Mesothelial cell of epicardium (in vitro differentiated cells): ENCODE measurements at places on chromosomes 6 and 20.

- no peaks in the 10 kb centered on the region for H3K4me1 ChIP-seq
- no peak overlapping the region for H3K27ac ChIP-seq
- H3K27me3 ChIP-seq = no peaks in the 10 kb centered on the region
- H3K36me3 ChIP-seq = peaks cover 34% of the 10 kb centered on the region
- DNase-seq = no peak
- H3K4me3 ChIP-seq = no peak overlapping the region
Observed at GRCh38 chr6:127347178-127347577, 3.8 kb upstream of the ECHDC1 start.

GRCh38 chr6:121499666-121500065, 64.2 kb downstream of the GJA1 start:
- no peaks in the 10 kb centered on the region for H3K27me3 ChIP-seq
- H3K36me3 ChIP-seq = no peaks in the 10 kb centered on the region
- no peak for DNase-seq
- peaks cover 26% of the 10 kb centered on the region for H3K4me1 ChIP-seq
- H3K4me3 ChIP-seq = no peak overlapping the region

DNA sequence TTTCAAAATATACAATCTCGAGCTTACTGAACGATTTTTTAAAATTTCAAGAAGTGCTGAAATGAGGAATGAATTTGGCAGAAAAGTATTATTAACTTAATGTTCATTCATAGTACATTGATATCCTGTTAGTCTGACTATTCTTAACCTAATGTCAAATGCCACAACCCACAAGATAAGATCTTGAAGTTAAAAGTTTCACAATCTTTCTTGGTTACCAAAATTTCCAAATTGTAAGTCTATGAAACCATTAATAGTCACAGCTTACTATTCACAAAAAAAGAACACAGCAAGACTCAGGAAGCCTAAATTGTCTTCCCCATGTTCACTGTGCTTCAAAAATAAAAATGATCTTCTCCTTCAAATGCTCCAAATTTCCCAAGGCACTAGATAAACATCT, 71.3 kb downstream of the HACE1 start:
- H3K4me3 ChIP-seq = no peak overlapping the region
- peaks cover 13% of the 10 kb centered on the region for H3K4me1 ChIP-seq
- no peaks in the 10 kb centered on the region for H3K27me3 ChIP-seq

DNA sequence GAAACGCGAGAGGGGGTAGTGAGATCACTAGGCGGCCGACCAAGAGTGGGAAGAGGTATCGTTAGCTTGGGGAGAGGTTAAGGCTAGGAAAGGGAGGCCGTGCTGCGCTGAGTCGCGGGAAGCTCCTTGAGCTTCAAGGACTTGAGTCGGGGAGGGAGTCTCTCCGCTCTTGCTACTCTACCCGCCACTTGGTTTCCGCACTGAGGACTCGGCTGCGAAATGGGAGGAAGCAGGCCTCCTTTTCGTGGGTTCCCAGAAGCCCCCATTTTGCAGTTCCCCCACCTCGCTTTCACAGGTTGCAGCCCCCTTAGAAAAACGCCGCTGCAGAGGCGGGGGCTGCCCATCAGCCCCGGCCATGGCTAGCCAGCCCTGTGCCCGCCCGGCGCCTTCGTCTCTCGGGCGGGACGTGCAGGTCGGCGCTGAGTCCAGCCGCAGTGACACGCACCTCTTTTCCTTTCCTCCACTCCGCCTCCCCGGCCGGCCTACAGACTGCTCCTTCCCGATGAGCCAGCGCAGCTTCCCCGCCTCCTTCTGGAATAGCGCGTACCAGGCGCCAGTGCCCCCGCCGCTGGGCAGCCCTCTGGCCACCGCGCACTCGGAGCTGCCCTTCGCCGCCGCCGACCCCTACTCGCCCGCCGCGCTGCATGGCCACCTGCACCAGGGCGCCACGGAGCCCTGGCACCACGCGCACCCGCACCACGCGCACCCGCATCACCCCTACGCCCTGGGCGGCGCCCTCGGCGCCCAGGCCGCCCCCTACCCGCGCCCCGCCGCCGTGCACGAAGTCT, 4.9 kb downstream of the VGLL2 start:
- peaks cover 95% of the 10 kb centered on the region for H3K27me3 ChIP-seq
- H3K4me3 ChIP-seq = peak overlapping the region; percentile 30
- H3K4me1 ChIP-seq = peaks cover 13% of the 10 kb centered on the region

DNA sequence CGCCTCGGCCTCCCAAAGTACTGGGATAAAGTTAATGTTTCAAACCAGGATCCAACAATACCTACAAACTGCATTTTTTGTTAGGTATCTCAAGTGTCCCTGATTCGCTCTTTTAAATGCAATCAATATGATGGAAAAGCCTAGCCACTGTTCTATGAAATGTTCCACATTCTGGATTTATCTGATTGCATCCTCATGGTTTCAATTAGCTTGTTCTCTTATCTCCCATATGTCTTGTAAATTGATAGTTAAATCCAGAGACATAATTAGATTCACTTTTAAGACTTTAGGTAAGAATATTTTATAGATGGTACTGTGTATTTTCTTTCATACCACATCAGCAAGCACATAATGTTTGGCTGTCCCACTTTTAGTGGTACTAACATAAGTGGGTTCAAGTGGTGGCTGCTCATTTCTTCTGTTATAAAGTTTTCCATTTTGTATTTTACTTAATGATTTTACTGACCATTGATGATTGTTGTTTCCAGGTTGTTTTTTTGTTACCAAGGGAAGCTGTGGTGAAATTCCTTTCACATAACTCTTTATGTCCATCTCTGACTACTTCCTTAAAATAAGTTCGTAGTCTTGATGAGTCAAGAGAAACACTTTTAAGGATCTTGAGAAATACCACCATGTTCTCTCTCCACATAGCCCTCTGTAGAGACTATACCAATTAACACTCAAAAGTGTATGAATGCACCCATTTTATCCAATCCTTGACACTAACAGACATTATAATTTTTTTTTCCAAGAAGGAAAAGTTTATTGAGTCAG, 40.5 kb downstream of the RNGTT start:
- no peak for DNase-seq
- no peaks in the 10 kb centered on the region for H3K27me3 ChIP-seq
- no peak overlapping the region for H3K27ac ChIP-seq

- no peak for DNase-seq
- H3K36me3 ChIP-seq = peaks cover 2% of the 10 kb centered on the region
- H3K27ac ChIP-seq = no peak overlapping the region
Observed at GRCh38 chr6:12884983-12885382, 168.4 kb downstream of the PHACTR1 start.

DNA sequence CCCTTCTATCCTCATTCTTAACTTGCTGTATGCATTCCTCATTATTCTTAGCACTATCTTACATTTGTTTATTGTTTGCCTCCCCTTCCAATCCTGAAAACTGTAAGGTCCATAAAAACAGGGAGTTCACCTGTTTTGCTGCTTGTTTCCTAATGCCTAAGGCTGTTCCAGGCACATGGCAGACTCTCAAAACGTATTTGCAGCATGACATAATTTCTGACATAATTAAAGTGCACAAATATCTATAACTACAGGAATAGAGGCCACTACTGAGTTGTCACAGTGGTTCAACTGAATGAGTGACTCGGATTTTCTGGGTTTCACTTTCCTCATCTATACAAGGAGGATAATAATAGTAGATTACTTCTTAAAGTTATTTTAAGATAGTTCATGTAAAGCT, 83.0 kb downstream of the HFE start:
- peak overlapping the region; percentile 99 for H3K27ac ChIP-seq
- H3K36me3 ChIP-seq = peaks cover 6% of the 10 kb centered on the region
- H3K4me3 ChIP-seq = no peak overlapping the region
- peaks cover 21% of the 10 kb centered on the region for H3K4me1 ChIP-seq

- no peaks in the 10 kb centered on the region for H3K27me3 ChIP-seq
- H3K36me3 ChIP-seq = no peaks in the 10 kb centered on the region
- no peak overlapping the region for H3K4me3 ChIP-seq
- H3K4me1 ChIP-seq = no peaks in the 10 kb centered on the region
Observed at GRCh38 chr6:155832596-155832995, 377.0 kb upstream of the NOX3 start.

DNA sequence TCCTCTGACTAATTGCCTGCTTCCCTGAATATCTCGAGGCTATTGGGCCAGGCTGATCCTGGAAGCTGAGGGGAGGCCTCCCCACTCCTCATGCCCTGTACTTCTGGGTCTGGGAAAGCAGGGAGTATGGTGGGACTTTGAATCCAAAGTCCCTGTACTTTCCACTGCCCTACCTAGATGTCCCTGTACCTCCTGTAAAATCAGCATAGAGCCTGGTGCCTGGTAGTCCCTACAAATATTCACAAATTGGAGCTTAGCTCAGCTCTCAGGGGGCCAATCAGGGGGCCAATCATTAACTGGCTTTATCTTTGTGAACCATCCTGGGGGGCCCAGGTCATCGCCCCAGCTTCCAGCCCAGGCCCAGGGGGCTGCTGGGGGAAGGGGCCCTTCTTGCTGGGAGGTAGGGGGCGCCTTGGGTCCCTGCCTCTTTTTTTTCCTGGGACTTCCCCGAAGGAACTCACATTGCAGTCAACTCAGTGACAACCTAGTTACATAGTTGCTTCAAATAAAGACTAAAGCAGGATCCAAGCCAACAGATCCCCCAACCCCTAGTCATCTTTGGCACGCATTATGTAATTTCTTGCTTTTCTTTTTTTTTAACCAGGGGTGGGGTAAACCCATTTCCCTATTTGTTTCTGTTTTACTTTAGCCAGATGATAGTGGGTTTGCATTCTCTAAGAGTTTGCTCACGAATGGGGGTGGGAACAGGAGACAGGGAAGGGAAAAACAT, 6.9 kb upstream of the VEGFA start:
- peak overlapping the region; percentile 85 for H3K27ac ChIP-seq
- peaks cover 47% of the 10 kb centered on the region for H3K4me1 ChIP-seq
- no peaks in the 10 kb centered on the region for H3K36me3 ChIP-seq
- no peaks in the 10 kb centered on the region for H3K27me3 ChIP-seq
- no peak overlapping the region for H3K4me3 ChIP-seq

GRCh38 chr20:9374072-9374471, 140.3 kb upstream of the LAMP5 start:
- H3K27me3 ChIP-seq = no peaks in the 10 kb centered on the region
- H3K27ac ChIP-seq = no peak overlapping the region
- peaks cover 5% of the 10 kb centered on the region for H3K36me3 ChIP-seq
- H3K4me1 ChIP-seq = peaks cover 21% of the 10 kb centered on the region
- H3K4me3 ChIP-seq = no peak overlapping the region

- H3K27me3 ChIP-seq = no peaks in the 10 kb centered on the region
- no peak for DNase-seq
- no peak overlapping the region for H3K4me3 ChIP-seq
- H3K4me1 ChIP-seq = peaks cover 42% of the 10 kb centered on the region
Observed at GRCh38 chr6:134250776-134251175, 67.1 kb downstream of the SGK1 start.

GRCh38 chr6:34360556-34360955, 31.9 kb downstream of the NUDT3 start:
- peaks cover 28% of the 10 kb centered on the region for H3K4me1 ChIP-seq
- DNase-seq = no peak
- no peaks in the 10 kb centered on the region for H3K27me3 ChIP-seq
- peak overlapping the region; percentile 31 for H3K27ac ChIP-seq

DNA sequence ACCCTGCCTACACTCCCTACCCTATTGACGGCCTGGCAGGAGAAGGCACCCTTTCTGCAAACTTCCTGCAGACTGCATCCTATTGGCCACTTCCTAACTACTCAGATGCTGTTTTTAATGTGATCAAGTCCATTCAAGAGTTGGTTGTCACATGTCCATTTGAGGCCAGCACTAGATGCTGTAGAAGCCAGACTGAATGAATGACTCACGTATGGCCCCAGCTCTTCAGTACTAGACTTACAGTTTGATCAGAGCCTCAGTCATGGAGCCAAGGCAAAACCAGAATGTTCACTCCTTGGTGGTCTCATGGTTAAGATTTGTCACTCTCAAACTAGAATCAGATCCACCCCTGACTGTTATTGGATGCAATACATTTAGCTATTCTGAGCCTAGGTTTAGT, 101.7 kb downstream of the OPRM1 start:
- H3K36me3 ChIP-seq = no peaks in the 10 kb centered on the region
- H3K27ac ChIP-seq = no peak overlapping the region
- no peak overlapping the region for H3K4me3 ChIP-seq
- H3K27me3 ChIP-seq = peaks cover 10% of the 10 kb centered on the region
- DNase-seq = no peak
- H3K4me1 ChIP-seq = no peaks in the 10 kb centered on the region

GRCh38 chr6:19771753-19772336, 65.3 kb upstream of the ID4 start:
- H3K27ac ChIP-seq = no peak overlapping the region
- H3K27me3 ChIP-seq = no peaks in the 10 kb centered on the region
- DNase-seq = no peak
- no peaks in the 10 kb centered on the region for H3K4me1 ChIP-seq
- no peak overlapping the region for H3K4me3 ChIP-seq

- DNase-seq = no peak
- no peak overlapping the region for H3K27ac ChIP-seq
- H3K4me1 ChIP-seq = no peaks in the 10 kb centered on the region
- H3K27me3 ChIP-seq = no peaks in the 10 kb centered on the region
- no peak overlapping the region for H3K4me3 ChIP-seq
- H3K36me3 ChIP-seq = no peaks in the 10 kb centered on the region
Observed at GRCh38 chr6:129920103-129920798, 59.1 kb upstream of the TMEM244 start.

DNA sequence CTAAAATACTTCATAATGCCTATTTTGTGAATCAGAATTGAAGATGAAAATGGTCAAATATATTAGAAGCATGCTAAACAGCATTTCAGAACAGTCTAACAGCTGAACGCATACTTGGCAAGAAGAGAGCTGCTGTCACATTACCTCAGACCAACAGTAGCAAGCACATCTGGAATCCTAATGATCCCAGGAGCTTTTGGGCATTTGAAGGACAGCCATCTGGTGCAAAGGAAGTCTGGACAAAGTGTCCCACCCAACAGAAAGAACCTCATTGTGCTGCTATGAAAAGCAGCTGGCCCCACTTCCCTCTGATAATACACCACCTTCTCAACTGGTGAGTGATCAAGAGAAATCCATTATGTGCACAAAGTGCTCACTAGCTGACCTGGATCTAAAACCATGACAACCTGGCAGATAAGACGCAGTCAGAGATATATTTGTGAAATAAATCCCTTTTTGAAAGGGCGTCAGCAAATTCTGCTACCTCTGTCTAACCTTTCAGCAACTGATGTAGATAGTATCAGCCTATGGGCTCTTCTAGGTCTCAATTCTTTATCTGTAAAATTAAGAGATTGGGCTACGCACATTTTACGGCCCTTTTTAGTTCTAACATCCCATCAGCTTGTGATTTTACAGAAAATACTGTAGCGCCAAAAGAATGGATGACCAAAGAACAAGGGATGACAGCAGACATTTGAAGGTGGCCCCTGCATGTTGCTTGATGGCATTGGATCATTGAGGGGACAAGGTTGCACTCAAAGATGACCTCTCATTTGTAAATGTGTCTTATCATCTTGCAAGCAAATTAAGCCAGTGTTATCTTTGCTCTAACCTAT, 78.7 kb downstream of the SGK1 start:
- H3K4me3 ChIP-seq = no peak overlapping the region
- no peak overlapping the region for H3K27ac ChIP-seq
- peaks cover 22% of the 10 kb centered on the region for H3K4me1 ChIP-seq
- no peaks in the 10 kb centered on the region for H3K36me3 ChIP-seq
- no peak for DNase-seq

DNA sequence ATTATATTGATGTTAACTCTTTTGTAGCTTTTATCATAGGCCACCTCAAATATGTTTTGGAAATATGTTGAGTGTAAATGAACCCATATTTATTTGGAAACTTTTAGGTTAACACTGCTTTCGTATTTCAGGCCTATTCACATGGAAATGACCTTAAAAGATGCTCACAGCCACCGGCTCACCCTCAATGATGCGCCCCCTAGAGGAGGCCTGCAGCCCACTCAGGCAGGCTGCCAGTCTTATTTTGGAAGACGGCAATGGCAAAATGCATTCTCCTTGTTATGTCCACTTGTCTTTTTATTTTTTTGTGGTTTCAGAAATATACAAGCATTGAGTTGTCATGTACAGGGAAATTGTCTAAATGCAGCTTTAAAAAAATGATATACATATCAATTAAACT, 869.7 kb downstream of the PHF3 start:
- no peak overlapping the region for H3K4me3 ChIP-seq
- H3K4me1 ChIP-seq = peaks cover 2% of the 10 kb centered on the region
- no peaks in the 10 kb centered on the region for H3K27me3 ChIP-seq
- no peak overlapping the region for H3K27ac ChIP-seq
